ENCODE measurements at places on chromosomes 1 and 21.

DNA sequence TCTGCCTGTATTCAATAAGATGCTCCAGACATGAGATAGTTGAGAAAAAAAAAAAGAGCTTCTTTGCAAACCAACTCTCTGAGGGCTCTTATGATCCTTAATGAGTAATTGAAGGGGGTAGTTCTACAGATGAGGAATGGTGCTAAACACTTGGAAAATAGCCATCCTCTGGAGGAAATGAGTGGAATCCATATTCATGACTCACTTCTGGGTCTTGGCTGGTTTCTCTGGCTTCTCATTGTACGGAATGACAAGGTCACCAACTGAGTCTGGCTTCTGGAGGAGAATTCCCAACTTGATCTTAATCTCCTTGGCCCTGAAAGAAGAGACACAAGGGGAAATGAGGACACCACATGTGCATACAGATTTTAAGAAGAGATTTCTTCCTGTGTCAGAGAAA lies 34.7 kb downstream of the RGS5 start:
- no peaks in the 10 kb centered on the region for H3K27me3 ChIP-seq
- peak; percentile 6 for DNase-seq
- no peaks in the 10 kb centered on the region for H3K4me1 ChIP-seq

GRCh38 chr1:30847358-30847972 lies 61.1 kb downstream of the SDC3 start:
- no peaks in the 10 kb centered on the region for H3K27me3 ChIP-seq
- peaks cover 44% of the 10 kb centered on the region for H3K4me1 ChIP-seq
- H3K4me3 ChIP-seq: no peak overlapping the region
- no peak for DNase-seq

GRCh38 chr1:213438339-213438738 lies 387.3 kb downstream of the RPS6KC1 start:
- no peaks in the 10 kb centered on the region for H3K27me3 ChIP-seq
- H3K4me3 ChIP-seq: no peak overlapping the region
- no peak for DNase-seq
- no peak overlapping the region for H3K27ac ChIP-seq

DNA sequence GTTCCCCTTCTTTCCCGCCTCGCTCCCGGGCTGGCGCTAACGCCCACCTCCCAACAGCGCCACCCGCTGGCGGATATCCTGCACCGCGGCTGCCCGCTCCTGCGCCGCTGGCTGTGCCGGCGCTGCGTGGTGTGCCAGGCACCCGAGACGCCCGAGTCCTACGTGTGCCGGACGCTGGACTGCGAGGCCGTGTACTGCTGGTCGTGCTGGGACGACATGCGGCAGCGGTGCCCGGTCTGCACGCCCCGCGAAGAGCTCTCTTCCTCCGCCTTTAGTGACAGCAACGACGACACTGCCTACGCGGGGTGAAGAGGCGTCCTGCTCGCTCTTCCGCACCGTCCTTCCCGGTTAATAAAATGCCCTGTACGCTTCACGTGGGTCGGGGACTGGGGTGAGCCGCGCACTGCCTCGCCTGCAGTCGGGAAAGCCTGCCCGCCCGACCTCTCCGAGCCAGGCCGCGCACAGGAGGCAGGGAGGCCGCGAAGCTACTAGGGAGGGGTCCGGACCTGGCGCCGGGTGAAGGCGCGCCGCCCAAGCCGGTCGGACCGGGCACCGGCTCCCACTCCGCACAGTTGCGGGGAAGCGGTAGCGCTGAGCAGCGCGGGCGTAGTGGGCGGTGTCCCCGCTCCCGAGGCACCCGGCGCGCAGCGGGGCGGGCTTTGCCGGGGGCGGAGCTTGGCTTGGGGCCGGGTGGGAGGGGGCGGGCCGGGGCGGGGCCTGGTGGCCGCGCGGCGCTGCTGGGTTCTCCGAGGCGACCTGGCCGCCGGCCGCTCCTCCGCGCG lies at the start of gene ADAM15:
ADAM15 (plus strand) TSS at position 757 of the 782 bp plus-strand sequence. CDS start 71 bp downstream, outside the sequence.
- H3K4me1 ChIP-seq: peaks cover 33% of the 10 kb centered on the region
- H3K4me3 ChIP-seq: peak within 1 kb of the TSS; percentile 72
- DNase-seq: peak; percentile 48
- peaks cover 14% of the 10 kb centered on the region for H3K36me3 ChIP-seq

DNA sequence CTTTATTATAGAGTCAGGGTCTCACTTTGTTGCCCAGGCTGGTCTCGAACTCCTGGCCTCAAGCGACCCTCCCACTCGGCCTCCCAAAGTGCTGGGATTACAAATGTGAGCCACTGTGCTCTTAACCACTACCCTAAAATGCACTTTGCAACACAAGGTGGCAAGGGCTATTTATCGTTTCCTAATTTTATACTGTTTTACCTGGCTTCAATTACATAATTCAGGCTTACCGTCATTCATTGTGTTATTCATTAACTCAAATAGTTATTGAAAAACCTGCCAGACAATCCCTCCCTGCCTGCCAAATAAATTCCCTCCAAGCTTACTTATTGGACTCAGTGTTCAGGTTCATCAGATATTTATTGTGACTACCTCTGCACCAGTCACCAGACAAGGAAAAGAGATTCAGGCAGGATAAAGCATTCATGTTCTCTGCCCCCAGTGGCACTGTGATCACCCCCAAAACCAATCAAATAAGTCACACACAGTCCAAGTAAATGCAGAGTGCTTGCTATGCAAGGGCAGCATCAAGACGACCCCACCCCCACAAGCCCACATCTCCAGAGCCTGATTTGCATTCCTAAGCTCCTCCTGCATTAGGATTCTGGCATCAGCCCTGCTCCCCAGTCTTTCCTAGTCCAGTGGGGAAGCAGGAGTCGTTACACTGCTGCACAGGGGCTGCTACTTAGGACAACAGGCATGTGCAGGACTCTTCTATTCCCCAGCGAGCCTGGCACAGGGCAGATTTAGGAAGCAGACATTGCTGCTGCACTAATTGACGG lies 8.1 kb downstream of the PAQR7 start:
- no peaks in the 10 kb centered on the region for H3K27me3 ChIP-seq
- H3K4me3 ChIP-seq: no peak overlapping the region
- peaks cover 52% of the 10 kb centered on the region for H3K36me3 ChIP-seq
- H3K4me1 ChIP-seq: peaks cover 22% of the 10 kb centered on the region
- DNase-seq: peak; percentile 18

- H3K4me3 ChIP-seq: peak overlapping the region; percentile 33
- H3K36me3 ChIP-seq: no peaks in the 10 kb centered on the region
- peaks cover 17% of the 10 kb centered on the region for H3K4me1 ChIP-seq
- DNase-seq: no peak
These were observed 150.1 kb upstream of the FGGY start for GRCh38 chr1:59146651-59147358.
